Stimulated activated CD4-positive, alpha-beta T cell treated with anti-CD3 and anti-CD28 coated beads, Interleukin-4, amount 100 ng/mL, for 1 hour (primary cell): ENCODE measurements at places on chromosomes 3 and 15.

- DNase-seq = peak; percentile 44
Measured at GRCh38 chr15:76987896-76988860, 6.7 kb upstream of the PSTPIP1 start.

DNA sequence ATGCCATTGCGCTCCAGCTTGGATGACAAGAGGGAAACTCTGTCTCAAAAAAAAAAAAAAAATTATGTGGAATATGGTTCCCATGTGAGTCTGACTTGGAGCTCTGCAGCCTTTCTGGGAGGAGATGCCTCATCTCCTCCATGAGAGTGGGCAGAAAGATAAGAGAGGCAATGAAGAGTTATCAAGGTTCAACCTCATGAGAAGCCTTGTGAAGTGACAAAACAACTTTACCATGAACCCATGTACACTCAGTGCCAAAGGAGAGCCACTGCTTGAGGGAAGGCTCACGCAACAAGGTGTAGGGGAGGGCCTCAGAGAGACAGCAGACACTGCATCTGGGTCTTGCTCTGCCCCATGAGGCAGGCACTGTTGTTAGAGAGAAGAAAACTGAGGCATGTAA lies 75.7 kb downstream of the CD200R1L start:
- DNase-seq = no peak

DNA sequence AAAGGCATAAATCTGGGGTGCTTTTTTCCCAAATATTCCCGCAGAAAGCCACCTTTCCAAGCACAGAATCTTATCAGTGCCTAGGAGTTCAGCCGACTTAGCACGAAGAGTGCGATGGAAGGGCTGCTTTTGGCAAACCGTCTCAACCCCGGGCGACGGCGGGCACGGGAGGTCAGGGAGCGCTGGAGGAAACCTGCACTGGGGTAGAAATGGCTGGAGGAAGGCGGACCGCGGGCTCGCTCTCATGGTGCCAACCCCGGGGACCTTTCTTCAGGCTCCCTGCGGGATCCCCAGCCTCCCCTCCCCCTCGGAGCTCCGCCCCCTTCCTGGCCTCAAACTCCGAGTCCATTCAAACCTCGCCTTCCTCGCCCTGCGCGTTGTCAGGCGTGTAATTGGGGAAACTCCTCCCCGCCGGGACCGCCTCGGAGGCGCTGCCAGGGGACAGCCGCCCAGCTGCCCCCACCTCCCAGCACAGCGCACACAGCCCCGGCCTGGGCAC lies at the start of gene GABRG3:
Gene GABRG3 (plus strand): TSS at position 470 of the 499 bp plus-strand sequence.
- DNase-seq = no peak

DNA sequence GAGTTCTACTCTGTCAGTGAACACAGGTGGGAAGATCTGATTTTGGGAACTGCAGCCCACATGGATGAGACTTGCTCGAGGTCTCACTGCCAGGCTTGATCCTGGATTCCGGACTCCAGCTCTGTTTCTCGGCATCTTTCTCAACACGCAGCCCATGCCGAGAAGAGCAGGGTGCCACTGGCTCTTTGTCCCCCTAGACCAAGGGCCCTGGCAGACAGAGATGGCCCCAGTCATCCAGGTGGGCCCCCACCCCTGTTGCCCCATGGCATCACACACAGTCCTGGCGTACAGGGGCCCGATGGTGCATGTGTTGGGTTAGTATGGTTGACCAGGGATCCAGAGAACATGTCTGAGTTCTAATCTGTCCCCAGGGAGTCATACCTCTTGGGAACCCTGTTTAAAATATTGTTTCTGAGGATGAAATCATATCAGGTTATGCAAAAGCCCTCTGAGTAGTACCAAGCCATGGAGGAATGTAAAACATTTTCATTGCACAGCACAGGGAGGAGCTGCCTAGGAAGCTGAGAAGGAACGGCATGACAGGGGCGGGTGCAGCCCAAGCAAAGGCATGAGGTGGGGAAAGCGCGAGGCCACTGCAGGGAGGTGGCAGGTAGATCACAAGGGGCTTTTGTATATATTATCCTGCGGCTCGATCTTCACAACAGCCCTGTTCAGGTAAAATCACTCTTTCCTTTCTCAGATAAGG lies 320.6 kb downstream of the UACA start:
- no peak for DNase-seq

- DNase-seq = peak; percentile 35
Measured at GRCh38 chr3:10459954-10460754, 45.2 kb downstream of the ATP2B2 start.

- no peak for DNase-seq
Measured at GRCh38 chr3:2968475-2968874, 141.7 kb downstream of the IL5RA start.

DNA sequence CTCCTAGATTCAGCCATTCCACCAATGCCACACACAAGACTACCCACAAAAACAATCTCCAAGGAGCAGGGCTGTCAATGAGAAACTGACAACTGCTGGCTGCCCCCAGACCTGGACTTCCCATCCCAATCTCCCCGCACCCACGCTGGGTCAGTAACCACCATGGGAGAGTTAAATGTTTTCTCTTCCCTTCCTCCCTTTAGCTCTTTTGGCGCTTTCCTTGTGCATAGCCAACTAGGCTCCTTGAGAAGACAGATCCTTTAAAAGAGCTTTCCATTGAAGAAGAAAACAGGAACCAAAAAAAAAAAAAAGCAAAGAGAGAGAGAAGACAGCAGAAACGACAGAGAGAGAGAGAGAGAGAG lies 8.3 kb downstream of the BCL6 start:
- no peak for DNase-seq

DNA sequence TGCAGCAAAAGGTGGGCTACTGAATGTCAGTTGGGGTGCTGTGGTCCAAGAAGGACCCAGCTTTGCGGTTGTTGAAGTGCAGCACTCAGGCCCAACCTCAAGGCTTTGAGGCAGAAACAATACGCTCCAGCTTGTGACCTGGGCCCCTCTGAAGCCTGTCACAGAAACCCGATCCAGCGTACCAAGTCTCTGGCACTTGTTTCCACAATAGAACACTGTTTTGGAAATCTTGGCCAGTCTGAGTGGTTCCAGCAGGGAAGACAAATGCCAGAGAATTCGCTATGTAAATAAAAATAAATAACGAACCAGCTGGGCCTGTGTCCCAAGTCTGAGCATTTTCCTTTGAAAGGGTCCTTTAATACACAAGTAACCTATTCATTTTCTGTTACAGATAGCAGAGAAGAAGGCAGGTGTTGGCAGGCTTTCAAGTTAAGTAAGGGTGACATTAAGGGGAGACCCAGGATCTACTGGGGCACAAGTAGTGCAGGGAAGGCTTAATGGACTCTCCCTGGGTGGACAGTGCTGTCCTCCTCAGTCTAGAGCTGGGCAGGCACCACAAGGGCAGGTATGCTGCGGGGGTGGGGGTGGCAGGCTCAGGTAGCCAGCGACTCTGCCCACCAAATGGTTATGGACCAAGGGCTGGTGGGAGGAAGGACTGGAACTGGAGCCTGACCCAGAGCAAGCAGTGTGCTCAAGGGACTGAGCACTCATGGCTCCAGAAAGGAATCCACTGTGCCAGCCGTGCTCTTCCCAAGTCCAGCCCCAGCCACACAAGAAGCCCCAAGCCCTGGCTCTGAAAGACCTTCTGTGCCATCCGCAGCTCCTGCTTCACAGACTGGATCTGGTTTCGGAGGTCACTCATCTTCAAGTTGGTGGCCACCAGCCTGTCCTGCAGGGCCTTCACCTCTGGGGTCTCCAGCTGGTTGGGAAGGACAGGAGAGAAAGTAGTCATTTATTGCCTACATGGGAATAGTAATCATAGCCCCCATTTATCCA lies 26.3 kb downstream of the CCDC13 start:
- no peak for DNase-seq

DNA sequence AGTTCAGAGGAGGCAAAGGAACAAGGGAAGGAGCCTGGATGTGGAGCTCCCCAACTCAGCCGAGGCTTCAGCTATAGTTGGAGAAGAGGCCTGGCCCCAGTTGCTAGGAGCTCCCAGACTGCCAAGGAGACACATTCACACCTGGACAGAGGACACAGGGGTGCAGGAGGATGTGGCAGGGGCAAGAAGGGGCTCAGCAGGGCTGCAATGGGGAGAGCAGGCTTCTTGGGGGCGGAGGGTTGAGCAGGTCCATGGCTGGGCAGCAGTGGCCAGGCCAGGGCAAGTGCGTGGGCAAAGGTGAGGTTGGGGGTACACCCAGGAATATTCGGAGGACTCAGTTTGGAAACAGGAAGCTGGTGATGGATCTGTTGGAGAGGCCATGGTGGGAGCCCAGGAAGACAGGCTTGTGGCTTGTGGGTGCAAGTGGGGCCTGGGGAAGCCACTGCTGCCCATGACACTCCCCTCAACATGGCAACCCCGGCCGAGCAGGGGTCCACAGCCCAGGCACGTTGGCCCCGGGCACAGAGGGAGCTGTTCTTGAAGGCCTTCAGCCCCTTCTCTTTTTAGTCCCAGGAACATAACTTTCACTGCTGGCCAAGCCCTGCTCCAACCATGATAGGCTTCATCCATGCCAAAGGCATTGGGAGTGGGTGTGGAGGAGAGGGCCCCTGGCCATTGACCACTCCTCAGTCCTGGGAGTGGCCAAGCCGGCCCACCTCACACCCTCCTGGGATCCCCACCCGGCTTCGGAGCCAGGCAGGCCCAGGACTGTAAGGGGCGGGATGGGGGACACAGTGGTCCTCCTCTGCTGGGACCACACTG lies 33.3 kb downstream of the TSPAN3 start:
- DNase-seq = peak; percentile 2

DNA sequence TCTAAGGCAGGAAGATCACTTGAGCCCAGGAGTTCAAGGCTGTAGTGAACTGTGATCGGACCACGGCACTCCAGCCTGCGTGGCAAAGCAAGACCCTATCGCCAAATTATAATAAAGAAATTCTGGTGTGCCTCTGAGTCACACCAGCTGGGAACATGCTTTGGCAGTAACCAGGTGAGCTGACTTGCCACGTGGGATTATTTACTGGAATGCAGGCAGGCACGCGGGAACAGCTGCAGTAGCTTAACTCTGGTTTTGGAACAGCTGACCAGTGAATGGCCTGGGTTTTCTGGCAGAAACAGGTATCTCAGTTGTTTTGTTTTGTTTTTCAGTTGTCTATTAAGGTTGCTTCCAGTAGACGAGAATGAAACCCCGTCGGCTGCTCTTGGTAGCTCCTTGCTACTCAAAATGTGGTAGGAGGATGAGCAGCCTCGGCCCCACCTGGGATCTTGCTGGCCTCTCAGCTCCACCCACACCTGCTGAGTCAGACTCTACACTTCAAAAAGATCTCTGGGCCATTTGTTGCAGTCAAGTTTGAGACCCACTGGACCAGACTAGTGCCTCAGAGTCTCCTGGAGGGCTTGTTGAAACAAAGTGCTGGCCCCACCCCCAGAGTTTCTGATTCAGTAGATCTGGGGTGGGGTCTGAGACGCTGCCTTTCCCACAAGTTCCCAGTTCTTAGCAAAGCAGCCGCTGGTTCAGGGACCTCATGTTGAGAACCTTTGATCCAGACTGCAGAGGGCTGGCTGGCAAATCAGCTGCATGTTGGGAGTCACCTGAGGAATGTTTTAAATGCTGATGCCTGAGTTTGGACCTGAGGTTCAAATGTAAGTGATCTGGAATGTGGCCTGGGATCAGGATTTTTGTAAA lies 26.6 kb downstream of the IDH2 start:
- peak; percentile 23 for DNase-seq

- DNase-seq = no peak
Measured at GRCh38 chr15:42405863-42406482, 46.7 kb downstream of the CAPN3 start.

- no peak for DNase-seq
Measured at GRCh38 chr3:5136211-5136918, 14.3 kb downstream of the ARL8B start.
